ENCODE measurements at places on chromosomes 5 and 9.

GRCh38 chr9:108668938-108669335 lies 186.8 kb downstream of the ACTL7B start:
- no peaks in the 10 kb centered on the region for H3K27me3 ChIP-seq
- H3K4me1 ChIP-seq = no peaks in the 10 kb centered on the region
- H3K27ac ChIP-seq = no peak overlapping the region
- H3K4me3 ChIP-seq = no peak overlapping the region

DNA sequence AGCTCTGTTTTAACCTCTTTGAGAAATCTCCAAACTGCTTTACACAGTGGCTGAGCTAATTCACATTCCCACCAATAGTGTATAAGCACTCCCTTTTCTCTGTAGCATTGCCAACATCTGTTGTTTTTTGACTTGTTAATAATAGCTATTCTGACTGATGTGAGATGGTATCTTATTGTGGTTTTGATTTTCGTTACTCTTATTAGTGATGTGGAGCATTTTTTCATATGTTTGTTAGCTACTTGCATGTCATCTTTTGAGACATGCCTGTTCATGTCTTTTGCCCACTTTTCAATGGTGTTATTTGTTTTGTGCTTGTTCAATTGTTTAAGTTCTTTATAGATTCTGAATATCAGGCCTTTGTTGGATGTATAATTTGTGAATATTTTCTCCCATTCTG lies 225.2 kb upstream of the TRPC7 start:
- DNase-seq = no peak
- H3K27me3 ChIP-seq = no peaks in the 10 kb centered on the region
- no peak overlapping the region for H3K27ac ChIP-seq
- H3K4me1 ChIP-seq = no peaks in the 10 kb centered on the region

GRCh38 chr9:35674025-35674361 lies 265 bp downstream of the CA9 start:
- H3K4me1 ChIP-seq = peaks cover 7% of the 10 kb centered on the region
- H3K36me3 ChIP-seq = no peaks in the 10 kb centered on the region
- no peak for DNase-seq
- no peak overlapping the region for H3K27ac ChIP-seq
- H3K27me3 ChIP-seq = no peaks in the 10 kb centered on the region
- no peak overlapping the region for H3K4me3 ChIP-seq

DNA sequence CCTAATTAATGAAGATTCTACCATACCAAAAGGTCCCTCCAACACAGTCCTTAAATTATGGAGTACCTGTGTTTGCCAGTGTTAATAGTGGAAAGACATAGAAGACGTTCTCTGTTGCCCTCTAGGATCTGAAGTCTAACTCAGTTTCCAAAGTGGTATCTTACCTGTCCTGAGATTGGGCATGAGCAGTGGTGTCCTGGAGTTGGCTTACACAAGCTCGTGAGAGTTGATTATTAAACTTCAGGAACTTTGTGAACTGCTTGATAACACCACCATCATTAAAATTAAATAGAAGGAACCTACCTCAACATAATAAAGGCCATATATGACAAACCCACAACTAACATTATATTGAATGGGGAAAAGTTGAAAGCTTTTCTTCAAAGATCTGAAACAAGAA lies 60.9 kb upstream of the SMARCA2 start:
- no peak overlapping the region for H3K27ac ChIP-seq
- H3K36me3 ChIP-seq = no peaks in the 10 kb centered on the region
- no peaks in the 10 kb centered on the region for H3K27me3 ChIP-seq
- H3K4me1 ChIP-seq = no peaks in the 10 kb centered on the region
- no peak for DNase-seq

DNA sequence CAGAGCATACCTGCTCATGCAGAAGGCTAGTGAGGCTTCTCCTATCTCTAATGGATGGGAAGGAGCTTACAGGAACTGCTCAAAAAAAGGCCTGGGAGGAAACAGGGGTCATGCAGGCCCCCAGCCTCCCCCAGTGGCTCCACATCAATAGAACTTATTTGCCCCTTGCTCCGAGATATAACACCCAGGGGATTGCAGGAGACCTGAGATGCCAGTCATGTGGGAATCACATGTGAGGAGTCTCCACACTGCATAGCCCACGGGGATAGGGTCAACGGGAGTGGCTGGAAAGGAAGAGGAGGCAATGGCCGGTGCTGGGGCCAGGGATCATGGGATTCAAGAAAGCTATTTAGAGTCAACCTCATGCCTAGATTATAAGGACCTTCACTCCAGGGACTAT lies 76.2 kb downstream of the NRG2 start:
- H3K27me3 ChIP-seq = no peaks in the 10 kb centered on the region
- no peaks in the 10 kb centered on the region for H3K4me1 ChIP-seq
- H3K4me3 ChIP-seq = no peak overlapping the region

- DNase-seq = no peak
- H3K4me1 ChIP-seq = peaks cover 25% of the 10 kb centered on the region
- no peak overlapping the region for H3K4me3 ChIP-seq
- no peaks in the 10 kb centered on the region for H3K27me3 ChIP-seq
- H3K27ac ChIP-seq = peak overlapping the region; percentile 73
Measured at GRCh38 chr5:79093762-79094161, 17.8 kb upstream of the BHMT start.

GRCh38 chr5:65861830-65862241 lies 64.5 kb upstream of the ERBIN start:
- no peak overlapping the region for H3K27ac ChIP-seq
- H3K27me3 ChIP-seq = no peaks in the 10 kb centered on the region
- no peaks in the 10 kb centered on the region for H3K4me1 ChIP-seq
- H3K36me3 ChIP-seq = no peaks in the 10 kb centered on the region

DNA sequence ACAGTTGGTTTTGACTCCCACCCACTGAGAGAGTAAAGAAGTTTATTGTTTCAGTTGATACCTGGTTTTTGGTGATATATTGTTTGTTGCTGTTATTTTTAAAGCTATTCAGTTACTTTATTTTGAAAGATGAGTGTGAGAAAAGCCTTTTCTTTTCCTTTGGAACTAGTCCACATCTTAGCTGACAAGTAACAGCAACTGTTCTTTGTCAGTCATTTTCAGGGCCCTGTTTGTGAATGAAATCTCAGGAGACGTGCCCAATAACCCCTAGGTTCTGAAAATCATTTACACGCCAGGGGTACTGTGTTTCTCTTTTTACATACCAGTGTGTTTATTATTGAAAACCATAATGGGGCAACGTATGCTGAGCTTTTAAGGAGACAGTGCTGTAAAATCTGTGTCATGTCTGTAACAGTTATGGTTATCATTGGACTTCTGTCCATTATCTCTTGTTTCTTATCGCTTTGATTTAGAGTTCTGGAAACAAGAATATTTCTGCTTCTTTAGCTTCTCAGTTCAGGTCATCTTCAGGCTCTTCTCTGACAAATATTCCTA lies 75.0 kb downstream of the LIX1 start:
- no peak overlapping the region for H3K4me3 ChIP-seq
- no peak overlapping the region for H3K27ac ChIP-seq
- no peaks in the 10 kb centered on the region for H3K27me3 ChIP-seq
- no peak for DNase-seq
- H3K4me1 ChIP-seq = no peaks in the 10 kb centered on the region

DNA sequence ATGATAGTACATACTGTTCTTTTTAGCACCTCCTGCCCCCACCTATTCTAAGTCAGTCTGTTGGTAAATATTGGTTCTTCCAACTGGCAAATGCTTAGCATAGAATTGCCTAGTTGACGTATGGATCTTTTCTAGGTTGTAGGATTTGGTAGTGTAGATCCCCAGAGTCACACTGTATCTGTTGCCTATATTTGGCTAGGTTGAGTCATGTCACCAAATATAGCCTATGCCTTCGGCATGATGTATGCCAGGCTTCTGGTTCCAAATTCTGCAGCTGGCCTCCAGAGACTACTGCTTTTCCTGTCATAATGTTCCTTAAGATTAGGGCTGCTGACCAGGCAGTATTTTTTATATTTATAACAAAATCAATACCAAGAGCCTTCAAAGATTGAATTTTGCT lies 38.2 kb downstream of the CPEB4 start:
- no peak overlapping the region for H3K4me3 ChIP-seq
- no peak for DNase-seq
- H3K4me1 ChIP-seq = peaks cover 34% of the 10 kb centered on the region
- no peaks in the 10 kb centered on the region for H3K36me3 ChIP-seq

DNA sequence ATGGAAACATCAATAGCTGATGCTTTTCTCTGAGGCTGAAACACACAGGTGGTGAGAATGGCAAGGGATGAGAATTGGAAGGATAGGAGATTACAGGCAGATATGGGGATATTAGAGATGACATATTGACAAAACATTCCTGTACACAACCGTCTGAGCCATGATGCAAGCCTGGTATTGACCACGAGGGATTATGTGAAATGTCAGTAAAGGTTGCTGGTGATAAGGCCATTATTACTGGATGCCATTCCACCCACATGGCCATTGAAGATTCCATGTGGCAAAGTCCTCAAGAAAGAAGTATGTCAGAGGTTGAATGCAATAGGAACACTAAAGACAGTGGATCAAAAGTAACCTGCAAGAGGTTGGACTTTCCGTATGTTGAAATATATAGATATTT lies 15.7 kb downstream of the GRAMD2B start:
- no peak overlapping the region for H3K4me3 ChIP-seq
- no peaks in the 10 kb centered on the region for H3K36me3 ChIP-seq
- H3K4me1 ChIP-seq = no peaks in the 10 kb centered on the region
- H3K27me3 ChIP-seq = no peaks in the 10 kb centered on the region
- DNase-seq = no peak
- H3K27ac ChIP-seq = no peak overlapping the region

GRCh38 chr9:112664531-112664930 lies 53.4 kb downstream of the INIP start:
- H3K4me3 ChIP-seq = no peak overlapping the region
- no peaks in the 10 kb centered on the region for H3K27me3 ChIP-seq
- DNase-seq = no peak
- H3K36me3 ChIP-seq = no peaks in the 10 kb centered on the region

DNA sequence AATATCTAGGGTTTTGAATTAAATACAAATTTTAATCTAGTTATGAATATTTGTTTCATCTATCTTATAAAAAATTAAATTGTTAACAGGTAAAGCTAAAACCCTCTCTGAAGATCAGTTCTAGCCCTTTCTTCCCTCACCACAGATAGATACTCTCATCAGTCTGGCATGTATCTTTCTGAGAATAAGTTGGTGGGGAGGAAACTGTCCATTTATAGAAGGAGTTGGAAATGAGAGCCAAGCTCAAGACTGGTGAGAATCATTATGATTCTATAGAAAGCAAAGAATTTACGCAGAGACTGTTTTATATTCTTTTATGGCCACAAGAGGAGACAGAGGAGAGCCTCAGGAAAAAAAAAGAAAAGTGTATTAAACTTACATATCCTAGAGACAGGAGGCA lies 59.0 kb downstream of the STARD4 start:
- DNase-seq = no peak
- no peak overlapping the region for H3K27ac ChIP-seq
- H3K27me3 ChIP-seq = no peaks in the 10 kb centered on the region
- H3K36me3 ChIP-seq = no peaks in the 10 kb centered on the region

GRCh38 chr5:165834891-165835290 lies 2329.5 kb downstream of the MAT2B start:
- no peaks in the 10 kb centered on the region for H3K27me3 ChIP-seq
- H3K4me1 ChIP-seq = no peaks in the 10 kb centered on the region
- H3K36me3 ChIP-seq = no peaks in the 10 kb centered on the region

DNA sequence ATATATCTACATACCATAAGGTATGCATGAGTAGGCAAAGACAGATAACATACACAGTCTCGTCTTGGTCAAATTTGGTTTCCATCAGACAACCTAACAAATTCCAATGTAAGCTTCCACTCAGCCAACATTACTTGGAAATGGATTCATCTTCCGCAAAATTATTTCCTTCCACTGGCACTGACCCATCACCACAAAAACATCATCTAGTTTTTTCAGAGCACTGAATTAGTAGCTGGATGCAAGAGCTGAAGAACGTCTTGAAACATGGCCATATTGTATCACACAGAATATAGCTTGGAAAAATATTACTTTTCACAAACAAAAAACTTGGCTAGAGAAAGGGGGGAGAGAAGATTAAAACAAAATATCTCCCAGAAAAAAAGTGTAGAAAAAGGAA lies 73.5 kb downstream of the EFNA5 start:
- H3K36me3 ChIP-seq = no peaks in the 10 kb centered on the region
- no peaks in the 10 kb centered on the region for H3K4me1 ChIP-seq
- no peak for DNase-seq
- no peak overlapping the region for H3K27ac ChIP-seq

- H3K4me3 ChIP-seq = no peak overlapping the region
- no peak overlapping the region for H3K27ac ChIP-seq
Measured at GRCh38 chr5:34717426-34718327, 61.5 kb downstream of the RAI14 start.
